Jurkat, Clone E6-1 (cell line): ENCODE measurements at places on chromosomes 11 and 22.

DNA sequence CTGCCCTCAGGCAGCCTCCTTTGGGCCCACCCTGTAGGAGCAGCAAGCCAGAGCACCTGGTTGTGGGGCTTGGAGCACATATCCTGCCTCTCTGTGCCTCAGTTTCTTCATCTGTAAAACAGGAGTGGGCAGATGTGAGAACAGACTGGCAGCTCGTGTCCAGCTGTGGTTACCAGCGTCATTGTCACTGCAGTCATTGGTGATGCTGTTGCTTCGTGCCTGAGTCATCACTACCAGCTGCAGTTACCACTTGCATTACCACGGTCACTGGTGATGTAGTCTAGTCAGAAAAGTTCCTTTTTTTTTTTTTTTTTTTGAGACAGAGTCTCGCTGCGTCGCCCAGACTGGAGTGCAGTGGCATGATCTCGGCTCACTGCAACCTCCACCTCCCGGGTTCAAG is 20.4 kb downstream of the RSPH14 start:
- no peak for DNase-seq

DNA sequence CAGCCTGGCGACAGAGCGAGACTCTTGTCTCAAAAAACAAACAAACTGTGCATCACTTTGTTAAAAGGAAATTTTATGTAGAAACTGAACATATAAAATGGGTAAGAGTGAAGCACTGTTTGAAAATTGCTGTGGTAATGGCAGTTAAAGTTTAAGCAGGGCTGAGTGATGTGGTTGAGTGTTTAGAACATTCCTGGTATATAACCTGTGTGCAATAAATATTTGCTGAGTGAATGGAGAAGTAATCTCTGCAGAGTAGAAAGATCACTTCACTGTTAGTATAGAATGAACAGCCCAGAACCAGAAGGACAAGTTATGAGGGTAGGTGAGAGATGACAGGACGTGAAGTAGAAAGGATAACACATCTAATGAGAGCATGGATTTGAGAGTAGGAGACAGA is 27.3 kb downstream of the CECR2 start:
- DNase-seq = no peak

GRCh38 chr22:22556995-22557925 is 1.8 kb downstream of the PRAME start:
- DNase-seq = no peak

GRCh38 chr22:42794551-42795510 is 62.2 kb downstream of the ARFGAP3 start:
- no peak for DNase-seq

DNA sequence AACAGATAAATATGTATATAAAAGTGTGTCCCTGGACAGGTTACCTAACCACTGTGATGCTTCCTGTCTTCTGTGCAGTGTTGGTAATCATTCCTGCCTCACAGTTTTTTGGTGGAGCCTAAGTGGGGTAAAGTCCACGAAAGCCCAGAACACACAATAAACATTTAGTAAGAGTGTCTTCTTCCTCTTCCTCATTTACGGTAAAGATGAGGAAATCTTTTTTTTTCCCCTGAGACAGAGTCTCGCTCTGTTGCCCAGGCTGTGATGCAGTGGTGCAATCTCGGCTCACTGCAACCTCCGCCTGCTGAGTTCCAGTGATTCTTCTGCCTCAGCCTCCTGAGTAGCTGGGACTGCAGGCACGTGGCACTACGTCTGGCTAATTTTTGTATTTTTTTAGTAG is 117.1 kb downstream of the LDLRAD3 start:
- DNase-seq = no peak

GRCh38 chr11:117271208-117271607 is 19.9 kb upstream of the BACE1-AS start:
- no peak for DNase-seq

GRCh38 chr22:39684702-39685281 is 114.2 kb downstream of the CACNA1I start:
- no peak for DNase-seq

GRCh38 chr11:31987118-31988005 is 103.5 kb upstream of the RCN1 start:
- no peak for DNase-seq

GRCh38 chr11:766106-766935 is 11.0 kb downstream of the GATD1 start:
- no peak for DNase-seq

DNA sequence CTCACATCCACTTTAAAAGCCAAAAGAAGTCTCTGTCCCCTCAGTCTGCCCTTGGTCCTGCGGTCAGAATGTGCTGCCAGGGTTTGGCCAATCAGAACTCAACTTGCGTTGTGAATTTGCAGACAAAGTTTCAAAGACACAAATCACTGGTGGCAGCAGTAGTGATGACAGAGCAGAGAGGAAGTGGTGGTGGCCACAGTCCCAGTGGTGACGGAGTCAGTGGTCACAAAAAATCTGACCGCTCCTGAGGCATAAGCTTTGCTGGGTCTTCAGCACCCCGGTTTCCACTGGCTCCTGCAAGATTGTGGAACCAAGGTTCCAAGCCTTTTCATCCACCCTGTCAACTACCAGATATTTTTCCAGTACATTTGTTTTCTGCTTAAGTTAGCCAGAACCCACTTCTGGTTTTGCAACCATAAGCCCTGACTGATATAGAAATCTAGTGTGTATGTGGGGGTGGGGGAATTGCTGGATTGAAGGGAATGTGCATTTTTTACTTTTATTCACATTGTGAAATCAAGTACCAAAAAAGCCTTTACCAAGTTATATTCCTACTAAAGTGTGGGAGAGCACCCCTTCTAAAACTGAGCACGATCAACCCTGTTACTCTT is 112.3 kb downstream of the TMPRSS5 start:
- DNase-seq = no peak

DNA sequence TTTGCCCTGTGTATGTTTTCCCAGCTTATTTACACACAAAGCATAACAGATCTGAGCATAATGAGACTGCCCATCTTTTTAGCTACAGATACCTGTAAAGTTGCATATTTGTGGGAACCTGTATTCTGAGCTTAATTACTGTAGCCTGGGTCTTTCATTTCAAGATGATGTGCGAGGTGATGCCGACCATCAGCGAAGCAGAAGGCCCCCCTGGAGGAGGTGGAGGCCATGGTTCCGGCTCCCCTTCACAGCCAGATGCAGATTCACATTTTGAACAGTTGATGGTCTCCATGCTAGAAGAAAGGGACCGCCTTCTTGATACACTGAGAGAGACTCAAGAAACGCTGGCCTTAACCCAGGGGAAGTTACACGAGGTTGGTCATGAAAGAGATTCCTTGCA is 1.5 kb downstream of the PPFIA1 start:
- no peak for DNase-seq

DNA sequence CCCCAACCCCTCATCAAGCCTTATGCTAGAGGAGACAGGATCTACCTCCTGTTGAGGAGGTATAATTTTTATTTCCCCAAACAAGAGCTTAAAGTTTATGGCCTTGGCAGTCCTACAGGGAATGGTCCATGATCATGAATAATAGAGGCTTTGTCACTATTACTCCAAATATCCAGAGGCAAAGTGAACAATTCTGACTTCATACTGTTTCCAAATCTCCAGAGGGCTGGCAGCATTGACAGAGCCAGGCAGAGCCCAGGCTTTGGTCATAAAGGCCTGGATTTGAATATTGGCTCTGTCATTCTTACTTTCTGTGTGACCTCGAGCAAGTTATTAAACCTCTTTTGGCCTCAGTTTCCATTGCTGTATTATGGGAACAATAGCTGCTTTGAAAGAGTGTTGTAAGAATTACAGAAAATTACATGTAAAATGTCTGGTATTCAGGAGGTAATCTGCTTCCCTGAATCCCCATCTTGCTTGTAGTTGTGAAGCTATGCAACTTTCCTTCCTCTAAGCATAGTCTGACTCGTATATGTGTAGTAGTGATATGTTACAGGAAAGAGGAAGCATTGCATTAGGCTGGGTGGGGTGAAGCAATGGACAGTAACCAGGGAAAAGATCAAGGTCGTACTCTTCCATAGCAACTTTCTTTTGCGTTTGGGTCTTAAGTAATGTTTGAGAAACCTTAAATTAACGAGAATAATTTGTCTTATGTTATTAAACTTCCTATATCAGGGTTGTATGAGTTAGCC is 88.8 kb downstream of the CD44 start:
- no peak for DNase-seq

GRCh38 chr22:42693763-42694683 is 26.6 kb downstream of the A4GALT start:
- DNase-seq = no peak

- peak; percentile 17 for DNase-seq
Observed at GRCh38 chr11:127182586-127183203, 182.1 kb upstream of the KIRREL3 start.

- no peak for DNase-seq
Observed at GRCh38 chr22:44983878-44984482, 25.8 kb downstream of the PHF21B start.

DNA sequence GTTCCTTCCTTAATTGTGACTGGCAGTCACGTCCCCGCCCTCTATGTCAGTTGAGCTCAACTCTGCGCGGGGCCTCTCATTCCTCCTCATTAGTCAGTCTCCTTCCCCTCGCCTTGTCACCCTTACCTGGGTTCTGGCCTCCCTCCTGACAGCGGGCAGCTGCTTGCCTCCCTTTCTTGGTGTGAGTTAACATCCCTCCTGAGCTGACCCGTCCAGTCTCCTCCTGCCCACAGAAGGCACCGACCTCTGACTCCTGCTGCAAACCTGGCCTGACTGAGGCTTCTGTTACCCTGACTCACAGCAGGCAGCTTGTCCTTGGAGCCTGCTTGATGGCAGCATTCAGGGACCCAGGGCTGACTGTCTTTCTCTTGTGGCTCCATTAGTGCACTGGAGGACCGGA is 45.2 kb downstream of the GRIK4 start:
- no peak for DNase-seq

DNA sequence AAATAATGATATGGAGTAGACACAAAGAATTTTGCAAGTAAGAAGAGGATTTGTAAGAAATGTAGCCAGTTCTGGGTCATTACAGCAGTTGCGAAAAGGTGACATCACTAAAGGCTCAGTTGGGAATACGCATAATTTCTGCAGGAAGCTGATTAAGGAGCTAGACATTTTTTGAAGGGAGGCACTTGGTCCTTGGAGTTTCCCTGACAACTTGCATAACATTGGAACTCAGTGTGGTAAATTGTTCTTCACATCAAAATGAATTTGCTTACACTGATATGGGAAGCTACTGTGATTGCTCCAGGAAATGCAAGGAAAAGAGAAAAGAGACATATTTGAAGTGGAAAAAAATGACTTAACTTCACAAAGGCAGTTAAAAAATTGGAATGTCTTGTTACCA is 626.1 kb downstream of the NELL1 start:
- no peak for DNase-seq

DNA sequence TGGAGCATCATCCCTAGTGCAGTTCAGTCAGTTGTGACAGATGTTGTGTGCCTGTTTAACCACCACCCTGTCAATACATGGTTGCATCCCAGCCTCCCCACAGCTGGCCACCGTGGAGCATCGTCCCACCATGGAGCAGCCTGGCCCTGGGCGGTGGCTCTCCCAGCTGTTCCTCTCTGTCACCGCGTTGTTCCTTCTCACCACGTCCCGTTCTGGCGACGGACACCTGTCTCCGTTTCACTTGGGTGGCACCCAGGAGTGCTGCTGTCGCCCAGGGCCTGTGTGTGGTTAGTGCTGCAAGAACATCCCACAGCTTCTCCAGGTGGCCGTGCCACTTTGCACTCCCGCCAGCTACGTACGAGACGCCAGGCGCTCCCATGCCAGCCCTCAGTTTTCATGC is 26.5 kb downstream of the MUC6 start:
- no peak for DNase-seq

DNA sequence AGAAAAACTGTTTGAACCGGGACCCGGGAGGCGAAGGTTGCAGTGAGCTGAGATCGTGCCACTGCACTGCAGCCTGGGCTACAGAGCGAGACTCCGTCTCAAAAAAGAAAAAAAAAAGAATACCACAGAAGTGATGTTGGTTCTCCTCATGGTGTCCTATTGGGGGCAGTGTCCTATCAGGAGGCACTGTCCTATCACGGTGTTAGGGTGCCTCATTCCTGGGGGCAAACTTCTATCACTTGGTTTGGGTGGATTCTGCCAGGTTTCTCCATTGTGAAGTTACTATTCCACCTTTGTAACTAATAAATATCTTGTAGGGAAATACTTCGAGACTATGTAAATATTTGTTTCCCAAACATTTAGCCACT is 19.6 kb downstream of the PRR14L start:
- DNase-seq = no peak

DNA sequence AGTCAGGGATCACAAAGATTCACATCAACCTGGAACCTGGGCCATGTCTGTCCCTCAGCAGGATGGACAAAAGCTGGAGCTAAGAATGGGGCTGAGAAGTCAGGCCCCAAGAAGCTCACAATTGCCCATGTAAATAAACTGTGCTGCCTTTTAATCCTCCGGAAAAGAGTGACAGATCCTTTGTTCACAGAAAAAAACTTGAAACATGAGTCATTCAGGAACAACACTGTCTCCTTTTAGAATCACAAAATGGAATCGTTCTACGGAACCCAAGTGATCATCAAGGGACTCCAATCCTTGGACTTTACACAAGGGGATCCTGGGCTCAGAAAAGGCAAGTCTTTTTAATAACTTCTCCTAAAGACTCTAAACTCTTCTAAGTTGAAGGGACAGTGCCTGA is 36.1 kb downstream of the RELT start:
- DNase-seq = no peak

DNA sequence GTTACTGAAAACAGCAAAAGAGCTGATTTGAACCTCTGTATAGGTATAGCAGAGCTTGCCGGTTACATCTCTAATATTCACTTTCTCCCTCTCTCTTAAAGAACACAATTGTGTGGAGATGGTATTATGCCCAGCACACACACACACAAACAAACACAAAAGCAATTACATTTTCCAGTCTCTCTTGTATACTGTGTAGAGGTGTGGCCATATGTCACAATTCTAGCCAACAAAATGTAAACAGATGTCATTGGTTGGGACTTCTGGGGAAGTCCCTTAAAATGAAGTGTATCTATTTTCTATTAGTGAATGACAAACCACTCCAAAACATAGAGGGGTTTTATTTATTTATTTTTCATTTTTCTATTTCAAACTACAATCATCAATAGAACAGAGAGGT is 12.8 kb downstream of the KCTD14 start:
- no peak for DNase-seq

- no peak for DNase-seq
Observed at GRCh38 chr11:33790040-33790439, 15.7 kb upstream of the FBXO3 start.

- no peak for DNase-seq
Observed at GRCh38 chr11:120400564-120401364, 64.6 kb downstream of the ARHGEF12 start.
